ENCODE measurements at places on chromosomes 1 and 21. TPM values are rescaled to one million over a fixed set of nuclear protein-coding genes. Genes with fewer than 3 reads are reported as not detected.
A peak's percentile ranks its signal among the peaks of the same experiment; 100 is the strongest.

DNA sequence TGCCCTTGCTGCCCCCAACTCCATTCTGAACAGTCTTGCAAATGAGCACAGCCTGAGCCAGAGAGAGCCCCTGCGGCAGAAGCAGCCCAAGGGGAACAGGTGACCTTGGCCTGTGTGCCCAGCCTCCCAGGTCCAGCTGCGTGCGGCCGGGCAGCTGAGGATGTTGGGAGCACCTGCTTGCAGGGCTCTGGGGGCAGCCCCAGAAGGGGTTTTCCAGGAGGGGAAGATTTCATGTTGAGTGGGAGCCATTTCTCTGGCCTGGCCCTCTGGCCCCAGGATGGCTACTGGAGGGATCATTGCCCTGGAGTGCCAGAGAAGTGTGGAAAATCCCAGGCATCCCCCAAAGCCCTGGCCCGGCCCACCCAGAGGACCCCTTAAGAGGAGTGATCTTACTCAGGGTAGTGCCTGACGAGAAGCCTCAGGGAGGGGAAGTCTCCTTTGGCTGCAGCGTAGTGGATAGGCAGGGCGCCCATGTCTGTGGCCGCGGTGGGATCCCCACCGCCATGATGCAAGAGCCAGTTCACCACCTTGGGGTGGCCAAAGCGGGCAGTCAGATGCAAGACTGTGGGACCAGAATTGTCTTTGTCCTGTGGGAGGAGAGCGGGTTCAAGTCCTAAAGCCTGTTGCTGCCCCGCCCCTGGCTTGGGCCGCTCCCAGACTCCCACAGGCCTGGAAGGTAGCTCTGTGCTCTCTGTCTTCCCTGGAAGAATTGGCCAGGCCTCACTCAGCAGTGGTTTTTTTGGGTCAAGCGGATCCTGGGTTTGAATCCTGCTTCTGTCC lies 20.6 kb upstream of the RNU1-4 start:
- no peak for DNase-seq

DNA sequence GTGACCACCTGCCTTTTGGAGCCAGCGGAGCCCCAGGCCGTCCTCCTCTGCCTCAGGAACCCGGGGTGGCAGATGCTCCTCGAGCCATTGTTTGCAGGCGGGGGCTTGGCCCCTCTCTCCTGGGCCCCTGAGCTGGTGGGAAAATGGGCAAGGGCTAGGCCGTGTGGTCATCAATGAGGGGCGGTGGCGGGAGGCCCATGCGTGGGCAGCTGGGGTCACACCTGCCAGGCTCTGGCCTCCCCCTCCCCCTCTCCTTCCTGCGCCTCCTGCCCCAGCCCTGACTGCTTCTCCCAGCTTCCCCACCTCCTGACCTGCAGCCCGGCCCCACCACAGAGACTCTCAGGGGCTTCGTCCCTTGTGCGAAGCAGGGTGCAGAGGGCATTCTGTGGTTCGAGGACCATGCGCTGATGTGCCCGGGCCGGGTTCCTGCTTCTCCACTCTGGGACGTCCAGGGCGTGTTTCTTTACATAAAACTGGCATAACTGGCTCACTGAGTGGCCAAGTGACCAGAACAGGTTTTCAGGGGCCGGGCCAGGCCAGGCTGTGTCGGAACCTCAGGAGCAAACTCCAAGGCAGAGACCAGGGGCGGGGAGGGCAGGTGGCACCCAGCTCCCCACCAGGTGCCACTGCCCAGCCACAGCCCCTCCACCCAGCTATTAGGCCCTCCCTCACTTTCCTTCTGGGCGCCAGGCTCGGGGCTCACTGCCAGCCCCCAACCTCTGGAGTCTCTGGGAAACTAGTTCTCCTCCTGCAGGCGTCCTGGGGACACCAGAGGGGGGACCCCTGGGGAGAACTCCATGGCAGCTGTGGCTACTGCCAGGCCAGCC lies 9.3 kb downstream of the SAMD11 start:
- no peak for DNase-seq

DNA sequence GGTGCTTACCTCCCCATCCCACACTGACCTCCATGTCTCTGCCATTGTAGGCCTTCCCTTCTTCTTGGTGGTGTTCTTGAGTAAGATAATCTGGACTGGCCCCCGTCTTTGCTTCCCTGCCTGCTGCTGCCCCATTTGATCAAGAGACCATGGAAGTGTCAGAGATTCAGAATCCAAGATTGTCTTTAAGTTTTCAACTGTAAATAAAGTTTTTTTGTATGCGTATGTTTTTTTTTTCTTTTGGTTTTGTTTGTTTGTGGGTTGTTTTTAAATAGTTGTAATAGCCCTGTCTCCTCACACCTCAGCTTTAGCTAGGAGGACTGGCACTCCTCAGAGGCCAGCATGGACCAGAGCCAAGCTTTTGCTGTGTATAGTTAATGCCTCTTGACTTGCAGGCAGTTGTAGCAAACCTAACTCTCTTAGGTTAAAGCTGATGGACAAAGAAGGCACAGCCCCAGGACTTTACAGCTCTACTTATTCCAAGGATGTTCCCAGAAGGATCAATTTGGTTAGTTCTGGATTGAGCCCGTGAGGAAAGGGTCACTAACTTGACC lies 5.6 kb upstream of the YBX1 start:
- DNase-seq = no peak

DNA sequence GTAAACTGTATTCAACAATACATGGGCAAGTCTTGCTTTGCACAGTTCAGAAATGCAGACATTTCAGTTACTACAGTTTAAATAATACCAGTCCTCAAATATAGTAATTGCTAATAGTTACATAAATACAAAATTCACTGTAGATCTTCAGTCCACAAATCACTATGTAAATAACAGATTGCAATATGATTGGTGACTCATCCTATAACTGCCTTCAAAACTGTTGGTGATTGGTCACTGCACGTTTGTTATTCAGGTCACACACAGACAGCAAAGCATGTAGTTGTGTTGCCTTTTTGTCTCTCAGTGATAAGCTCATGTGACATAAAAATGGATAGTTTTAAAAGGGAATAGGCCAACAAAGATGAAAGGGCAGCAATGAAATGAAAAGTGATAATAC lies 186.5 kb upstream of the CTTNBP2NL start:
- DNase-seq = no peak

- DNase-seq = no peak
These were observed 30.8 kb downstream of the RNF19B start for GRCh38 chr1:32933742-32934322.

DNA sequence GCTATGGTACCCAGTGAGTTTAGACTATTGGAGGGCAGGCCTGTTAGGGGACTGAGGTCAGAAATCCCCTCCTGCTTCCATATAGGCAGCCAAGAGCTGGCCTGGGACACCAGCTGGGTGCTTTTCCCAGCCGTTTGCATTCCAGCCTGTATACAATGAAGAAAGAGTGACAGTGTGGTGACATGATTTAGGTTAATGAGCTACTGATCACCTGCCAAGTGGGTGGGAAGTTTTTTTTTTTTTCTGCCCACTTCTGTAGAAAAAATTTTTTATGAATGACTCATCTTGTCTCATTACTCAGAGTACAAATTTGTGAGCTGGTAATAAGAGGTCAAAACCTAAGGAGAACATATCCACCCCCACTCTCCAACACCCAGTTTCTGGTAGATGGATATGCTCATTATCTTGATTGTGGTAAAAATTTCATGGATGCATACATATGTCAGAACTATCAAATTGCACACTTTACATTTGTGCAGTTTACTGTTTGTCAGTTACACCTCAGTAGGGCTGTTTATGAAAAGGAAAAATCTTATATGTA lies 16.4 kb upstream of the CGN start:
- peak; percentile 83 for DNase-seq

NBPF20 gene
- total RNA-seq = 3.8 TPM

HIVEP3 gene
- 7.1 TPM for total RNA-seq

GRCh38 chr1:25704267-25704691 lies 87.7 kb downstream of the MAN1C1 start:
- no peak for DNase-seq

DNA sequence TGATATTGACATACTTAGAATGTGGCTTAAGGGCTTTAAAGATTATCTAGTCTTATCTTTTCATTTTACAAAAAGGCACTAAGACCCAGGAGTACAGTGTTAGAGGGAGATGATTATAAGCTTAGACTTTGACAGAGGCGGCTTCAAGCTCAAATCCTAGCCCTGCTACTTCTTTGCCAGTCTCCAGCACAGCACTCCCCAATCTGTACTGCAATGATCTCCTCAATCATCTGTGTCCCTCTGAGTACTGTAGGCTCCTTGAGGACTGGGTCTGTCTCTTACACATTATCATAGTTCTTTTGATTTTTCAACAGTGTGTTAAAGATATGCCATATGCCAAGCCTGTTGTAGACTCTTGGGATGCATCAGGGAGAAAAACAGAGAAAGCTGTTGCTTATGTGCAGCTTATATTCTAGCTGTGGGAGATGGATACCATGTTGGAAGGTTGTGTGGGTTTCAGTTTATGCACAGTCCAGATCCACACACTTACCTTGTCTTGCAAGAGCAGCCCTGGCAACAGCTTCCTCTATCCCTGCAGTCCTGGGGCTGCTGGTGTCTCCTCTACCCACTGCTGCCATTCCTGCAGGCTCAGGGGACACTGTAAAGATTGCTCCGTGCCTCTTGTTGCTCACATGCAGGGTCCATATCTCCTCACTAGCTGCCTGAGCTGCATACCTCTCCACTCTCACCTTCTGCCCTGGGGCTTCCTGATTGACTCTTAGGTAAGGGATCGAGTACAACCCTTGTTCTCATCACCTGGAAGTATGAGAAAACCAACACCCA lies 103.9 kb upstream of the TSPAN2 start:
- no peak for DNase-seq

- DNase-seq = no peak
These were observed 99.6 kb upstream of the CDC42BPA start for GRCh38 chr1:227417756-227418480.

DNA sequence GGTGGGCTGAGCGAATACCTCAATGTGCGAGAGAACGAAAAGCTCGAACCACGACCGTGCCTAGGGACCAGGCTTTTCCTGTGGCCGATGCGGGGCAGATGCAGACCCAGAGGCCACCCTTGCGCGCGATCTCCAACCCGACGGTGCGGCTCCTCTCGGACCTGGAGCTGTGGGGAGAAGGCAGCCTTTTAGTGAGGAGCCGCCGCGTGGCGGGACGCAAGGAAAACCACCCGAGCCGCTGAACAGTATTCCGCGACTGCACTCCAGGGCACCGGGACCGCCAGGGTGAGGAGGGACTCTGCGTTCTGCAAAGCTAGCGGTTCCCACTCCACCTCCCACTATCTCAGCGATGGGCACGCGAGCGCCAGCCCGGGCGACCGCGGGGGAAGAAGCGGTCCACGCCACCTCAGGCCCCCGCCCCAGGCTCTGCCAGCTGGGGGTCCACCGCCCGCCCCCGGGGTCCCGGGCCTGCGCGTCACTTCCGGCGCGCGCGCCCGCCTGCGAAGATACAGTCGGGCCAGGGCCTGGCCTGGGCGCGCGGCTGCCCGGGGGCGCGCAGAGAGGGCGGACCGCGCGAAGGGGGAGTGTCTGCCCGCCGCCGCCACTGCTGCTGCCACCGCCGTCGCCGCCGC lies 66.5 kb upstream of the PRKACB start:
- peak; percentile 38 for DNase-seq

DNA sequence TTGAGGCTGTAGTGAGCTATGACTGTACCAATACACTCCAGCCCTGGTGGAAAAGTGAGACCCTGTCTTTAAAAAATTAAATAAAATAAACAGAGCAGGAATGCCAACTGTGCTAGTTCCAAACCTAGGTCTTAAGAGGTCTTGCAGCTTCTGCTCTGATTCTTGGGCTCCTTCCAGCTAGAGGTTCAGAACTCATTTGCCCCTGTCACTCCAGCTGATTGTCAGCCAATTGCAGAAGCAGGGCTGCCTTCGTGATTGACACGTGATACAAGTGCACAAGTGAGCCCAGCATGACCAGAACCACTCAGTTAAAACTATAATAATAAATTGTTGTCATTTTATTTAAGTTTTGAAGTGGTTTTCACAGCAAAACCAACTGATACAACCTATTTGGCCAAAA lies 298.4 kb downstream of the USP25 start:
- no peak for DNase-seq

NR1I3 gene
- not detected for total RNA-seq

DNA sequence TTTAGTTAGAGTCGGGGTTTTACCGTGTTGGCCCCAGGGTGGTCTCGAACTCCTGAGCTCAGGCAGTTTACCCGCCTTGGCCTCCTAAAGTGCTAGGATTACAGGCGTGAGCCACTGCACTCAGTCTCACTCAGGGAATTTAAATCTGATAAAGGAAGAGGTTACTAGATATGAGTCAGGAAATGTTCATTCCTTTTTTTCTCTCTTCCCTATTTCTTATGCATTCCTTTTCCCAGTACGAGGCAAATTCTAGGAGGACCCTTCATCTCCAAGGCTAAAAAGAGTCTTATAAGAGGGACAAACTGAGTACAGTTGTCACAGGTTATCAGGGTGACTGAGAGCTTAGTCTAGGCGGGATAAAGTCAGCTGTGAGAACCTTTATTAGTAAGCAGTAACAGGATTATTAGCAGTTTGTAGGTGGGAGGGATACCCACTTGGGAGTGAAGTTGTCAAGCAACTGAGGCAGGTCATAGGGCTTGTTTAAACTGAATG lies 9.1 kb downstream of the MACF1 start:
- no peak for DNase-seq

- DNase-seq = no peak
These were observed 59.6 kb downstream of the RUNX1 start for GRCh38 chr21:34989337-34990151.

GRCh38 chr21:25980710-25981109 lies 189.9 kb downstream of the APP start:
- DNase-seq = no peak

SPATA6 gene
- 8.6 TPM for total RNA-seq
